ENCODE measurements at places on chromosomes 5 and 9.

DNA sequence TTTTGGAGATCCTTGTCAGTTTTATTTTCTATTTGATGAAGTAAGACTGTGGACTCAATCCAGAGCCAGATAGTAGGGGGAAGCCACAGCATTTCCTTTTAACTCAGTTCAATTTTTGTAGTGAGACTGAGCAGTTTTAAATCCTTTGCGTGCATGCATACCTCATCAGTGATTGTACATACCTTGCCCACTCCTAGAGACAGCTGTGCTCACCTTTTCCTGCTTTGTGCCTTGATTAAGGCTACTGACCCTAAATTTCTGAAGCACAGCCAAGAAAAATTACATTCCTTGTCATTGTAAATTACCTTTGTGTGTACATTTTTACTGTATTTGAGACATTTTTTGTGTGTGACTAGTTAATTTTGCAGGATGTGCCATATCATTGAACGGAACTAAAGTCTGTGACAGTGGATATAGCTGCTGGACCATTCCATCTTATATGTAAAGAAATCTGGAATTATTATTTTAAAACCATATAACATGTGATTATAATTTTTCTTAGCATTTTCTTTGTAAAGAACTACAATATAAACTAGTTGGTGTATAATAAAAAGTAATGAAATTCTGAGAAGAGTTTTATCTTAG is 17.8 kb downstream of the DIMT1 start:
- DNase-seq, result no peak

- no peak for DNase-seq
Observed at GRCh38 chr5:108303611-108304010, 78.3 kb downstream of the FBXL17 start.

DNA sequence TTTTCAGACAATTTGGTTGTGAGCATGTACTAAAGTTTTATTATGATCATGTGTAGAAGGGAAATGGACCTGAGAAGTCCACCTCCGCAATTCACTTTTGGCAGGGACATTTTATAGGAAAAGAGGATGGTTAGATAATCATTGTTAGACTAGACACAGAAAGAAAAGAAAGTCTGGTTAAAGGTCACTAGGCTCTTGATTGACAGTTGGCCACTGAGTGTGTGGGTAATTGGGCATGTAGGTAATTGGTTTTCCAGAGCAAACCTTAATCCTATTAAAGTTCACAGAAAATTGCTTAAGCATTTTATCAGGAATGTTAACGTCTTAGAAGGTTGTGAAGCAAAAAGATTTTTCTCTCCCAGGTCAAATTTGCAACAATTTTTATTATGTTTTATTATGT is 158.5 kb upstream of the CLINT1 start:
- DNase-seq, result no peak

DNA sequence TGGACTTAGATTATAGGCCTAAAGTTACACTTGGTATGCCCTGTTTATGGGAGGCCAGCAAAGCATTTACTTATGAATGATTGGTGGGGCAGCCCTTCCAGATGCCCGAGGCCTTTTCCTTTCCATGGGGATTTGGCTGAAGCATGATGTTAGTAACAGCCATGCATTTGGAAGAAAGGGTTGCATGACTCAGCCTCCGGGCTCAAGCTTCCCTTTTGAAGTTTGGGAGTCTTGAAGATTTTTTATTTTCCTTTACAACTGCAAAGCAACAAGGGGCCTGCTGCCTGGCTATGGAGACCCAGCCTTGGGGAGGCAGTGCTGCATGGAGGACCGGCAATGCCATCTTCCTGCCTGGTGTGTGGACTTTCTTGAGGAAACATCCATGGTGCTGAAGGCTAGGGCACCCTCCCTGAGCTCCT is 244.7 kb downstream of the ICE1 start:
- DNase-seq, result no peak

GRCh38 chr5:84181093-84181492 is 203.6 kb downstream of the EDIL3 start:
- DNase-seq, result no peak

GRCh38 chr5:67518227-67518626 is 321.6 kb upstream of the CD180 start:
- DNase-seq, result no peak

- peak; percentile 53 for DNase-seq
Observed at GRCh38 chr5:82684165-82684564, 393.0 kb downstream of the TMEM167A start.

DNA sequence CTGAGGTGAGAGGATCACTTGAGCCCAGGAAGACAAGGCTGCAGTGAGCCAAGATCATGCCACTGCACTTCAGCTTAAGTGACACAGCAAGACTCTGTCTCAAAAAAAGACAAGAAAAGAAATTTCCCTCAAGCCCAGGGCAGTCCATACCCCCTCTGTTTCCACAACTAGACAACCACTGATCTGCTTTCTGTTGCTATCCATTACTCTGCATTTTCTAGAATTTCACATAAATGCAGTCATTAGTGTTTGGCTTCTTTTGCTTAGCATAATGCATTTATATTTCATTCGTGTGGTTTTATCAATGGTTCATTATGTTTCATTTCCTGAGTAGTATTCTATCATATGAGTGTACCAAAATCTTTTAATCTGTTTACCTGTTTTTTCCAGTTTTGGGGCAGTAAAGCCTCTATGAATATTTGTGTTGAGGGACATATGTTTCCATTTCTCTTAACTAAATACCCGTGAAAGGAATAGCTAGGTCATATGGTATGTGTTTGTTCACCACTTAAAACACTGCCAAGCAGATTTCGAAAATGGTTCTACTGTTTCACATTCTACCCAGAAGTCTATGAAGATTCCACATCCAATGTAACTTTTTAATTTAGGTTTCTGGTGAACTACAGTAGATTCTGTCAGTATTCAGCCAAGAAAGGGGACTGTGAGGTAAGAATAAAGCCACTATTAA is 271.8 kb downstream of the ZNF608 start:
- DNase-seq, result no peak

GRCh38 chr5:91212714-91213092 is 170.4 kb downstream of the ARRDC3 start:
- DNase-seq, result no peak

GRCh38 chr5:89232139-89232603 is 349.2 kb upstream of the MEF2C start:
- no peak for DNase-seq

- peak; percentile 68 for DNase-seq
Observed at GRCh38 chr9:134344068-134344799, 18.0 kb downstream of the RXRA start.

DNA sequence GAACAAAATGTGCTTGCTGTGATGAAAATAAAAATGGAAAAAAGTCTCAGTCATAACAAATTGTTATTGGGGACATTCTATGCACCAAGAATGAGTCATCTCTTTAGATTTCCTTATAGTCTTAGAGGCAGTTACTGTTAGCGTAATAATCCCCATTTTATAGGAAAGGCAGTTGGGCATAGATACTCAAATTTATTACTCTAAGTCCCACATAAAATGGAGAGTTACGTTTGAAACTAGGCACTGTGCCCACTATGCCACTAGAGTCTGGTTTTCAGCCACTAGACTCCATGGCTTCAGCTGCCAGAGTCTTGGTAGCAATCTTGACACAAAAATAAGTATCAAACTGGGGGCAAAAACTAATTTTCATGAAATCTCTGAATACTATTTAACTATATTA is 317.9 kb upstream of the MEF2C start:
- no peak for DNase-seq
